ENCODE measurements at places on chromosomes 1 and 21. TPM values are rescaled to one million over a fixed set of nuclear protein-coding genes. Genes with fewer than 3 reads are reported as not detected.

The ZNF695 gene
- polyA plus RNA-seq = 2.0 TPM

The GBP7 gene
- polyA plus RNA-seq = not detected

The OR2L13 gene
- polyA plus RNA-seq = not detected

GRCh38 chr21:38123626-38124025 is 133.2 kb upstream of the KCNJ15 start:
- H3K27me3 ChIP-seq = no peaks in the 10 kb centered on the region
- H3K27ac ChIP-seq = no peak overlapping the region
- no peak overlapping the region for H3K4me3 ChIP-seq
- no peaks in the 10 kb centered on the region for H3K36me3 ChIP-seq
- H3K4me1 ChIP-seq = no peaks in the 10 kb centered on the region

- no peaks in the 10 kb centered on the region for H3K4me1 ChIP-seq
- H3K27me3 ChIP-seq = no peaks in the 10 kb centered on the region
- H3K4me3 ChIP-seq = no peak overlapping the region
- no peaks in the 10 kb centered on the region for H3K36me3 ChIP-seq
- DNase-seq = peak; percentile 6
Observed at GRCh38 chr1:67126111-67126746, 8.5 kb downstream of the C1orf141 start.

GRCh38 chr1:98468111-98468717 is 193.3 kb upstream of the SNX7 start:
- H3K36me3 ChIP-seq = no peaks in the 10 kb centered on the region
- H3K4me3 ChIP-seq = no peak overlapping the region
- H3K4me1 ChIP-seq = peaks cover 7% of the 10 kb centered on the region
- H3K27me3 ChIP-seq = no peaks in the 10 kb centered on the region
